ENCODE measurements at places on chromosomes 3 and 15.

DNA sequence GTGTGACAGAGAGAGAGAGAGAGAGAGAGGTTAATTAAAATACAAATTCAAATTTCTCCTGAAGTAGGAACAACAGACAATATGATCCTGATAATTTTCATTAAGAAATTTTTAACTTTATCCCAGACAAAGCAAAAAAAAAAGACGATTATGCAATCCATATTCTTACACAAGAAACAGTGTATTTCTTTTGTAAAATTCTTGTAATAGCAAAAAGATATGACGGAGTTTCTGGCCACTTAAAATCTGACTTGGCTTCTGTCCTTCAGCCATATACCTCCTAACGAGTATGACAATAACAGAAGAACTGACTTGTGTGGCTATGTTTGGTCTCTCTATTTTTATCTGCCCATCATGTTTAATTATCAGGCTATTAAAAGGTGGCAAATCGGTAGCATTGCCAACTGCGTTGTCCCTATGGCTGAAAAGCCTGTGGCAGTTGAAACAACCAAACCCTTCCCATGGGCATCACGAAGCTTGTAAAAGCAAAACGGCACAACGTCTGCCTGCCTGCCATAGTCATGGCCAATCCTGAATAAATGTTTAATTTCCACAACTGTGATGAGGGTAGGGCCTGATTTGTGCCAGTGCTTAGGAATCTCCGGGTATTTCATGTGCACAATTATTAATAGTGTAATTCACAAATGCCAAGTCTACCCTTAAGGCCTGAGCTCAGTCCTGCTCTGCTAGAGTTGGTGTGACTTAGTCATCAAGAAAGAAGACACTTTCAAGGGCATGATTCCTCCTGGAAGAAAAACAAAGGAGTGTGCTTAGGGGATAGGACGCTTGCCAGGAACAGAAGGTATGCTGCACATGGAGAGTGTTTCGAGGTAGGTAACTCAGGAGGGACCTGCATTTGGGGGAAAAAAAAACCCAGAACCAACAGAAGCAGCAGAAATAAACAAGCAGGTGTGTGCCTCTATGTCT is 1090.2 kb downstream of the FHIT start:
- DNase-seq, result no peak

- no peak for DNase-seq
These were observed 721 bp downstream of the ADAMTS7 start for GRCh38 chr15:78810362-78811123.

GRCh38 chr3:52205727-52206372 is 7.9 kb downstream of the ALAS1 start:
- no peak for DNase-seq

DNA sequence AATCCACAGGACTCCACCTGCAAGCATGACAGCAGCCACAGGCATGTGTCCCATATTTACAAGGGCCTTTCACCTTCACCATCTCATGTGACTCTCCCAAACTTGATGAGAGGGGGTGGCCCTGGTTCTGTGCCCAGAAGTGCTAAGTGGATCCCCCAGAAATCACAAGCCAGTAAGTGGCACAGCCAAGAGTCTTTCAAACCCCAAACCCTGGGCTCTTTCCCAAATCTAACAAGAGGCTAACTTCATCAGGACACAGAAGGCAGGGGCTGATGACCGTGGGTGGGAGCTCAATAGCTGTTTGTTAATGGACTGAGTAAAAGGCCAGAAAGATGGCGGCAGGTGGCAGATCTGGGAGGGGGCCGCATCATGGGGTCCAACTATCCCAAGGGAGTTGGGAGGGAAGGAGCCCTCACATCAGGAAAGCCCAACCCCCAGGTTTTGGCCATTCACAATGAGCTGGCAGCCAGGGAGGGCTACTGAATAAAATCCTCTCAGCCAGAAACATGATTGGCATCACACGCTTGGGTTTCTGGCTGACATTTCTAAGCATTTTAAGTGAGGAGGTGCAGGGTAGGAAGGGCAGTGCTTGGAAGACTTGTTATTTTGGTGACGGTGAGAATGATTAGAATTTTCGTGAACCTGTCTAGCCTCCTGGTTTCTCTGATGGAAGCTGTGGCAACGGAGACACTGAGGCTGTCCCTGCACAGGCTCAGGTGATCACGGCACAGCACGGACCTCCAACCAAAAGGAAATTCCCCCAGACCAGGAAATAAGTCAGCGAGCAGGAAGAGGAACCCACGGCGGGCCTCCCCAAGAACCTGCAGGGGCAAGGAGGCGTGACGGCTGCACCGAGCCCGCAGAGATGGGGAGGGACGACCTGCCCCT is 109.3 kb downstream of the OXNAD1 start:
- peak; percentile 26 for DNase-seq

- no peak for DNase-seq
These were observed 86.0 kb downstream of the EFL1 start for GRCh38 chr15:82176542-82176941.

DNA sequence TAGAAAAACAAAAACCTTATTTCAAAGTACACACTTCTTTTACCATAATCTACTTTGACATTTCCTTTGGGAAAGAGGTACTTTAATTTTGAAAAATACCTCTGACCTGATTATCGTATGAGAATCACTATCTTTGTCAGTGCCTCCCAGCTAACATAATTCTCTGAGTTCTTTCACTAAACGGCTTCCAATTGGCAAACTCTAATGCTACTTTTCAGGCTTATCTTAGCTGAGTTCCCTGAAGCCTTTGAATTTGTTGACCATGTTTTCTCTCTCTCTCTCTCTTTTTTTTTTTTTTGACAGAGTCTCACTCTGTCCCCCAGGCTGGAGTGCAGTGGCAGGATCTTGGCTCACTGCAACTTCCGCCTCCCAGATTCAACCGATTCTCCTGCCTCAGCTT is 312.8 kb downstream of the ZPLD1 start:
- DNase-seq, result no peak

- no peak for DNase-seq
These were observed 60.3 kb downstream of the DIPK2A start for GRCh38 chr3:144031938-144032337.

- DNase-seq, result no peak
These were observed 167.2 kb upstream of the GOLIM4 start for GRCh38 chr3:168262887-168263286.

- DNase-seq, result no peak
These were observed 208.8 kb downstream of the ADAMTS17 start for GRCh38 chr15:100133001-100133400.

DNA sequence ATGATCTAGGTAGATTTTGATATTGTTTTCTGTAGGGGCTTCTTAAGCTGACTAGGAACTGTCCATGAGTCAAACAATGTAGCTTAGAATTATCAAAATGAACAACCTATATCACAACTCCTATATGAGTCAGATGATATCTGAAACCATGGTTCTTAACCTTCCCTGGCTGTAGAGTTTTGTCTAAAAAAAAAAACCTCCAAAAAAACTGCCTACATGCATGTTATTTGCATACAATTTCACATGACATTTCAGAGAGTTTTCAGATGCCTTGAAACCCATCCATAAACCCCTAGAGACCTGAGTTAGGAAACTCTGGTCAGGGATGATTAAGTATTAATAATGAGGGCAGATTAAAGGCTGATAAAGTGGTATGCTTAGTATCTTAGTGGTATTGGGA is 157.0 kb downstream of the CHST2 start:
- no peak for DNase-seq

DNA sequence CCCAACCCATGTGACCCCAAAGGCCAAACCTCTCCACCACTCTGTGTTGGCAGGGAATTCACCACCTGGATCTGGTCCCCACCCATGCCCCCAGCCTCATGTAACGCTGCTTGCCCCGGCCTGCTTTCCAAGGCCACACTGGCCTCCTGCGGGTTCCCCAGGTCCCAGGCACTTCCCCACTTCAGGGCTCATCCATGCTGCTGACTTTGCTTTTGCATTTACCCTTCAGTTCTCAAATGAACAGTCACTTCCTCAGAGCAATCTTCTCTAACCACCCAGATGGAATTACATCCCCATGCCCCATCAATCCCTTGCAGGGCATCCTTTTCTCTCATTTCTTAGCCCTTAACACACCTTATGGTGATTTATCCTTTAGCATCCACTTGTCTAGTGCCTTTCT is 9.2 kb downstream of the DAPK2 start:
- DNase-seq, result no peak

DNA sequence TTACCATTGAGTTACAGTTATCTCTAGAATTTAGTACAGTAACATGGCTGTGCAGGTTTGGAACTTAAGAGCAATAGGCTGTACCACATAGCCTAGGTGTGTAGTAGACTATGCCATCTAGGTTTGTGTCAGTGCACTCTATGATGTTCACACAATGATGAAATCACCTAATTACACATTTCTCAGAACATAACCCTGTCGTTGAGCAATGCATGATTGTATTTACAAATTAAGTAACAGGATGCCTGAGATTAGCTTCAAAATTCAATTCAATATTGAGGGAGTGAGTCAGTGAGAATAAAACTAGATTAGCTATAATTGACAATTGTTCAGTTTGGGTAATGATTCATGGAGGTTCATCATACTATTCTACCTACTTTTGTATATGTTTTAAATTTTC is 633.8 kb downstream of the IGSF11 start:
- DNase-seq, result no peak

DNA sequence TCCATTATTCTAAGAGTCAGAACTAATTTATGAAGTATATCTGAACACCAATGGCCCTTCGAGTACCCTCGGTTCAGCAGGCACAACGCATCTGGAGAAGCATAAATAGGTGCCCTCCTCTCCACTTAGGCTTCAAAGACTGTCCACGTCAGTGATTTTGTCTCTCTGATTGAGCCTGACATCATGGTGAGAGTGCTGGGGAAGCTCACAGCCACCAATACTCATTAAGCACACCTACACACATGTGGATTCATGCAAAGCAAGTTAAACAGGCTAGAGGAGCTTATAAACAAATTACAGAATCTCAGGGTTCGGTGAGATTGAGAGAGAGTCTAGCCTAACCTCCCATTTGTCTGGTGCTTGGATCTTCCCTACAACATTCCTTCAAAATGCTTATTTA is 3.6 kb downstream of the CLDN1 start:
- DNase-seq, result no peak
